ENCODE measurements at places on chromosomes 5 and 9.

GRCh38 chr5:53438486-53439472 lies 41.6 kb upstream of the FST start:
- peak; percentile 30 for DNase-seq

DNA sequence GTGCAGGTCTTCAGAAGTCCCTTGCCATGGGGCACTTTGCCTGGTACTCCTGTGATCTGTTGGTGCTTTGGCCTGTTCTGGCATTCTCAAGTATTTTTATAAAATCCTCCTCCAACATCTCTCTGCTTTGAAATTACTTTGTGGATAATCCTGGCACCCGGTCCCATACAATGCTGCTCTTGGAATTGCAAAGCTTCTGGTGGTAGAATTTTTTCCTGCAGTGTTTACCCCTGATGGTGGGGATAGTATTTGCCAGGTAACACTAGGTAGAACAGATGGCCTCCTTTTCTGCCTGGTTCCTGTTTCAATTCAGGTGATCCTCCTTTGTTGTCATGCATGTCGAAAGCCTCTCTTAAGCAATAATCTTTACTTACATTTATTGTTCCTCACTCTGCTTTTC lies 109.8 kb upstream of the ATP10B start:
- no peak for DNase-seq

GRCh38 chr9:10999646-11000045 lies 386.8 kb upstream of the PTPRD start:
- no peak for DNase-seq

DNA sequence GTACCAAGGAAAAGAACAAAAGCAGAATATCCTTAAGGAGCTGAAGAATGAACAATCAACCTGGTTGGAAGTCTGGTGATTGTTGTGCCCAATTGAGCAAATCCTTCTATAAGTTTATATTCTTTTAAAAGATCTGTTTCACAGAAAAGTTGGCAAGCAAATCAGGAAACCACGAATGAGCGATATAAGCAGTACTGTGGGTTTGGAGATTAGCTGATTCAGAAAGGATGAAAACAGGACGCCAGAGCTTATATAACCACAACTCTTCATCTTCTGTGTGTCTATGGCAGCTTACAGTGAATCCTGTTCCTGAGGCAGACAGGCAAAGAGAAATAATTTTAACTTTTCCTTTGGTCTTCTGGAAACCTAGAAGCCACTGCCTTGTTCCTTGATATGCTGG lies 61.7 kb downstream of the SLC38A9 start:
- peak; percentile 49 for DNase-seq

- DNase-seq: peak; percentile 75
These were observed 23.5 kb downstream of the ITGA1 start for GRCh38 chr5:52811067-52811749.

DNA sequence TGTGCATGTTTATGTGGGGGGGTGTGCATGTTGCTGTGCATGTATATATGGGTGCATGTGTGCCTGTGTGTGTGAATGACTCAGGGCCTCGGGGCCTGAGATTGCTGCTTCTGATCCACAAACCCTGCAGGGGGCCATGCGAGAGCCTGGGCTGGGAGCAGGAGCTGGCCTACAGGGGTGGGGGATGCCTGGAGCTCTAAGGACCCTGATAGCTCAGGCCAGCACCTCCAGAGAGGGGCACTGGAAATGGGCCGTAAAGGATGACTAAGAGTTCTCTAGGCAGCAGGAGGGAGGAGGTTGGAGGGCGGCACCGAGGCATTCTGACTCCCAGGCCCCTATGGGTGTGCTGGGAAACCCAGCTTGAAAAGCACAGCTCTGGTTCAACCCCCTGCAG lies 6.9 kb upstream of the UBAC1 start:
- no peak for DNase-seq

DNA sequence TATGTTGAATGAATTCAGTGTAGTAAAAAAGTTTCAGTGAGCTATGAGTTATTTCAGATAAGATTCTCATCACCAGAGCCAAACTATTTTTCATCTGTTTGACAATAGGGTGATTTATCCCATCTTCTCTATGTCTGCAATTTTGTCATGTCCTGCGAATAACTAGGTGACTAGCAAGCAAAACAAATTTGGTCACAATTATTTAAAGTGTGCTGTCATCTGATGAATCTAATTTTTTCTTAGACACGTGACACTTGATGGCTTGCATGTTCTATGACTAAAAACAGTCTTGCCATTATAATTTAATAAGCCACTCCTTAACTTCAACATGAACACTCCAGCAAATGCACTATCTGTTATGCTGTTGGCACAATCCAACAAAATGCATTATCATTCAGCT lies 35.0 kb downstream of the FEM1C start:
- DNase-seq: no peak

- no peak for DNase-seq
These were observed 9.2 kb upstream of the PHYKPL start for GRCh38 chr5:178241688-178242231.

DNA sequence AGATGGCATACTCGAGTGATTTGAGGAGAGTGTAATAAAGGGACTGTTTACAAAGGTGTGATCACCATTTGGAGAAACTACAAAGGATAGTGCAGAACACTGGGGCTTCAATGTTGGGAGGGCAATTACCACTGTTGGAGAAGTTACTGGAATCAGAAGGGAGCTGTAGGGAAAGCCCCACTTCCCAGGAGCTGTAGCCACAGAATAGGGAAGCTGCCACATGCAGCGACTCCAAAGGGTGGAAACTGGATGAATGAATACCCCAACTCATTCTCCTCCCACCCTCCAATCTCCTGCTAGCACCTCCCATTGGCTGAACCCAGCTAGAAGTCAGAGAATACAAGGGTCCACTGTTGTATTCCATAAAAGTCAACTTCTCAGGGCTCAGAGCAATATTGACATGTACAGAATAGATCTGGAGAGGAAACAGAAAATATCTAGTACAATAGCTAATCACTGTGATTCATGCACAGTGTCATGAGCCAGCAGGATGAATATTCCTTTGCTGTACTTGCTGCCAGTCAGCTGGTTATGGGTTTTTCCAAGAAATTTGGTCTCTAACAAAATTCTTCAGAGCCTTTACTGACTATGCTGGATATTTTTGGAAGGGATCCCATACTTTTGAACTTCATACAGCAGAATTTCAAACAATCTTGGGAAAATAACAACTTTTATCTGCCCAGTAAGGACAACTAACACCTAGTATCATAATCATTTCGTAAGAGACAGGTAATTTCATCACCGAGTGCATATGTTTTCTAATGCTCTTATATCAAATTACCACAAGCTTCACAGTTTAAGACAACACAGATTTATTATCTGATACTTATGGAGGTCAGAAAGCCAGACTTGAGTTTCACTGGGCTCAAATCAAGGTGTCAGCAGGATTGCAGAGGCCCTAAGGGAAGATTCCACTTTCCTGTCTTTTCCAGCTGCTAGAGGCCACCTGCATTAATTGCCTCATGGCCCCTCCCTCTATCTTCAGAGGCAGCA lies 39.6 kb downstream of the PDCD1LG2 start:
- DNase-seq: peak; percentile 73

- DNase-seq: peak; percentile 83
These were observed 52.9 kb downstream of the LRSAM1 start for GRCh38 chr9:127503947-127504886.

DNA sequence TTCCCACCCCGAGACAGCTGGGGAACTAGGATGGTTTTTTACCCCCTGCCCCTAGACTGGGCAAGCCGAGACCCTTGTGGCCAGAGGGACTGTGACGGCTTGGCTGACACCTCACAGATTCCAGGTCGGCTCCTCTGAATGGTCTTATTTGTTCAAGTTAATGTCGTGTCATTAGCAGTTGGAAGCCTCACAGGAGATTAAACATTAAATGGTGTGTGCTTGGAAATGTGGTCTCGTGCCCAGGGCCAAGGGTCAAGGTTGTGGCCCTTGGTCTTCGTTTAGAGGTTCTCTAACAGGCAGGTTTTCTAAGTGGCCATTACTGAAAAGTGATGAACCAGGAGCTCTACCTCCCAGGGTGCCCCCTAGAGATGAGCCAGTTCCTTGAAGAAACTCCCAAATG lies 61.2 kb upstream of the RXRA start:
- no peak for DNase-seq

GRCh38 chr5:5784101-5784500 lies 361.6 kb downstream of the ICE1 start:
- no peak for DNase-seq

- no peak for DNase-seq
These were observed 19.6 kb downstream of the IPPK start for GRCh38 chr9:92650296-92650695.

- DNase-seq: no peak
These were observed 208.7 kb downstream of the MED10 start for GRCh38 chr5:6169660-6170059.

GRCh38 chr5:15634591-15635288 lies 134.8 kb downstream of the FBXL7 start:
- DNase-seq: peak; percentile 30

DNA sequence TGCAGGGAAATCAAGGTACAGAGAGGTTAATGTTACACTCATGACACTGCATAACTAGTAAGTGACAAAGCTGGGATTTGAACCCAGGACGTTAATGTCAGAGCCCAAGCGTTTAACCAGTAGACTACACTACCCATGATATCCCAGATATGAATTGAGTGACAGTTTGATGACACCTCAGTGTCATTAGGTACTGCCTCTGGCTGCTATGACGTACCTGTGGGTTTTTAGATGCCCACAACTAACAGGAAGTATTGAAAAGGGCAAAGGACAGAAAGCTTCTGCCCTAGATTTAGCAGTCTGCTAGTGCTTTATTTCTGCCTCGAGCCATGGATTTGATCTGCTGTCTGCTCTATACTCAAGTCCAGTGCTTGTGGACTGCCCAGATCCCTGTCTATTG lies 56.2 kb downstream of the GLRA1 start:
- no peak for DNase-seq

Measured in fibroblast of skin of scalp (primary cell).